Breast epithelium (tissue), 4 donors: ENCODE measurements at places on chromosomes 5 and 9. TPM values are rescaled to one million over a fixed set of nuclear protein-coding genes. Genes with fewer than 3 reads are reported as not detected.

Gene CAPSL
- total RNA-seq: not detected

Gene ZNF462
- 20.6 TPM for total RNA-seq

DNA sequence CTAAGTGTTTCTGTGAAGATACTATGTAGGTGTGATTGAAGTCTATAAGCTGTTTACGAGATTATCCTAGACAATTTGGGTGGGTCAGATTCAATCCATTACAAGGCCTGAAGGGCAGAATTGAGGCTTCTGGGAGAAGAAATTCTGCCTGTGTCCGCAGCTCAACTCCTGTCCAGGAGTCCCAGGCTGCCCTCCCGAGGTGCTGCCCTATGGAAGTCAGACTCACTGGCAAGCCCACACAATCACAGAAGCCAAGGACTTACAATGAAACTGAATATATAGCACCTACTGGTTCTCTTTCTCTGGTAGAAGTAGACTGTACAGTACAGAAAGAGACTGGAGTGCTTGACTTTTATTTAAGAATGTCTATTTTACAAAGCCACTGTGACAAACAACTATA, 74.5 kb downstream of the EPB41L4A start:
- DNase-seq: no peak
- no peaks in the 10 kb centered on the region for H3K27me3 ChIP-seq
- no peak overlapping the region for H3K4me3 ChIP-seq
- no peak overlapping the region for H3K27ac ChIP-seq
- H3K4me1 ChIP-seq: no peaks in the 10 kb centered on the region

DNA sequence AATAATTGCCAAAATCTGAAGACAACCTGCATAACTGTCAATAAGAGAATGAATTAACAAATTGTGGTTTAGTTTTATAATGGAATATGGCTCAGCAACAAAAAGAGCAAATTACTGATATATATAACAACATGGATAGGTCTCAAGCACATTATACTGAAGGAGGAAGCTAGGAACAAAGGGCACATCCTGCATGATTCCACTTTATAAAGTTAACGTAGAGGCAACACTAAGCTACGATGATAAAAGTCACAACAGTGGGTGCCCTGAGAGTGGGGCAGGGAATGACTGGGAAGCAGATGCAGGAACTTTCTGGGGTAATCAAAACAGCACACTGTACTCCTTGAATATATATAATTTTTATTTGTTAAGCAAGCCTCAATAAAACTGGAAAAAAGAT, 165.2 kb downstream of the RMI1 start:
- DNase-seq: no peak
- H3K4me3 ChIP-seq: no peak overlapping the region
- H3K27ac ChIP-seq: no peak overlapping the region
- H3K4me1 ChIP-seq: no peaks in the 10 kb centered on the region

DNA sequence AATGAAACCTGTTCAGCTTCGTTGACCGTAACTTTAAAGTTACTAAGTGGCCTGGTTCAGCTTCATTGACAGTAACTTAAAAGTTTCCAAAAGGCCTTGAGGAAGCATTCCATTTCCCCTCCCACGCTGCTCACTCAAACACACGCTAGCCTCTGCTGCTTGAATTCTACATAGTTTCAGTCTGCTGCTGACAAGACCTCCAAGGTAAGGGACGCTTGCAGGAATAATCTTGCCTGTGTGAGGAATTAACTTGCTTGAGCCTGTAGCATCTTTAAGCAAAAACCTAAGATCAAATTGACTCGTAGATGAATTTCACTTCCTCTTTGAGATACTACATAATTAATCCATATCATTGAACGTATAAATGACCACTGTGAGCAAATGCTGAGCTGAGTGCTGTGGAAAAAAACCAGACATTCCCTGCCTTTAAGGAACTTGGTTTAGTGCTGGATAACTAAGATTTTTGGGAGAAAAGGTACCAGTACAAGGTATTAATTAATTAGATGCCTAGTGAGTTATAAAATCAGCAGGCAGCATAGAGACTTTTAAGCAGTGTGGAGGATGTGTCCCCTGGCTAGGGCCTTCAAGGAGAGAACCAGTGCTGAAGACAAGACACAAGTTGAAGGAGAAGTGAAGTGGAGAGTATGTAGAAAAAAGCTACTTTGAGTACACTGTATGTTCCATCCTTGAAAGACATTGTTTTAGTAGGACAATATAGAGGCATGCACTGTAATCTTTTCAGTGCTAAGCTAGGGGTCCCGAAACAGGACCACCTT, 39.2 kb downstream of the GRAMD2B start:
- DNase-seq: no peak
- peak overlapping the region; percentile 89 for H3K27ac ChIP-seq
- no peak overlapping the region for H3K4me3 ChIP-seq
- peaks cover 27% of the 10 kb centered on the region for H3K4me1 ChIP-seq

Gene DMRT1
- not detected for total RNA-seq
